ENCODE measurements at places on chromosomes 2 and 18.

- no peak for DNase-seq
These were observed 82.7 kb upstream of the SH3BP4 start for GRCh38 chr2:234869164-234869563.

GRCh38 chr18:74303936-74304335, 11.7 kb upstream of the C18orf63 start:
- DNase-seq, result no peak

DNA sequence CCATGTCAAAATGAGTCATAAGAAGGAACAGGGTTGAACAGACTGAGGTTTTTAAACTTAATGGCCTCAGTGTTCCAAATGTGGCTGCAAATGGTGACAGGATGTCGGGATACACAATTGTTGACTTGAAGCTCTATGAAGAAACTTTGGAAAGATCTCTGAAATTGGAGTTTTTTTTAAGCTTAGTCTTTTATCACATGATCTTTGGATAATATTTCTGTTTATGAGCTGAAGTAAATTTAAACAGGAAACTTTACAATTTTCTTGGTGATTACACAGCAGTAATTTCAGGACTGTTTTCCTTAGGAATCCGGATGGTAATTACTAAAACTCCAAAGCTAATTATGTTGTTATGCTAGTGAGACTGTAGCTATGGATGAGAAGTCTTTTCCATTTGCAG, 199.1 kb upstream of the NRXN1 start:
- no peak for DNase-seq

- DNase-seq, result no peak
These were observed 41.6 kb downstream of the PKDCC start for GRCh38 chr2:42089340-42089925.

GRCh38 chr2:61962095-61962984, 56.9 kb downstream of the COMMD1 start:
- no peak for DNase-seq

DNA sequence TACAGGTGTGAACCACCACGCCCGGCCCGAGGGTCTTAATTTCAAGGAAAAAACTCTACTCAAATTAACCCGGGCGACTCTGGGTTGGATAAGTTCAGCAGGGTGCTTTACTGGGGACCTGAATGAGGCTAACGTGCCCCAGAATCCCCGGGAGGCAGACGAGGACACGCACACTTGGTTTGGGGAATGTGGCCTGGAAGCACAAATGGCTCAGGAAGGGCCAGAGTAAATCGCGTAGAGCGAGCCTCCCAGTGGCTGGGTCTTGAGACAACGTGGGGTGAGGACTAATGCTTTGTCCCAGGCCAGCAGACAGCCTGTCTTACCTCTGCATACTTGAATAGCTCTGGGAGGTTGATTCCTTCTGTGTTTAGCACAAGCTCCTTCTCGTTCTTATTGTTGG, 75.8 kb downstream of the POLR1A start:
- no peak for DNase-seq

GRCh38 chr18:48486754-48487153, 52.1 kb upstream of the CTIF start:
- DNase-seq, result peak; percentile 81

- no peak for DNase-seq
These were observed 87.1 kb downstream of the MYOM1 start for GRCh38 chr18:3132700-3133099.

DNA sequence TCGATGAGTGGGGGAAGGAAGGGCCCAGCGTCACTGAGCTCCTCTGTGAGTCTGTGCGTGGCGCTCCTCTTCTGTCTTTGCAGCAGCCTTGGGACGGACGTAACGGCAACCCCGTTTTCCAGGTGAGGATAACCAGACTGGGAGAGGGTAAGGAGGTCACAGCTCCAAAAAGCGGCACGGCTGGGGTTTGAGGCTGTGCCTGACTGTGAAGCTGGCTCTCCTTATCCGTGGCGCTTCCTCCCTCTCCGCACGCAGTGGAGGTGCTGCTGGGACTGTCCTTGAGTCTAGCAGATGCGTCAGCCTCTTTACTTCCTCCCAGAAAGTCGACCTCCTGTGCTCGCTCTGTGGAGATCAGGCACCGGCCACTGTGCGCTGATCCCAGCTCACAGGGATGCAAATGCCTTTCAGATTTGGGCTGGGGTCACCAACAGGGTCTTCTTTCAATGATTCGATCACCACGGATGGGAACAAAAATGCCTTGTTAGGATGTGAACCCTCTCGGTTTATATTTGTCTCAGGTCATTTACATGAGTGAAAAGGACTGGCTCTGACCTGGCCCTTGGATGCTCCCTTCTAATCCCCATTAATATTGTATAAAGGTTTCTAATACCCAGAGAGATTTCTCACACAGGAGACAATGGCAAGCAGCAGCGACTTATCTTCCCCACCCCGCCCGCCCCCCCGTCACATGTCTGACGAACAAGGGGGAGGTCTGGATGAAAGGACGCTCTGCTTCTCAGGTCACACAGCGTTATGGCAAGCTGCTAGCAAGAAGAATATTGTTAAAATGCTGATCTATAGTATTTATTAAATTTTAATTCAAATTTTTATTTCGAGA, 30.1 kb upstream of the E2F6 start:
- DNase-seq, result no peak

DNA sequence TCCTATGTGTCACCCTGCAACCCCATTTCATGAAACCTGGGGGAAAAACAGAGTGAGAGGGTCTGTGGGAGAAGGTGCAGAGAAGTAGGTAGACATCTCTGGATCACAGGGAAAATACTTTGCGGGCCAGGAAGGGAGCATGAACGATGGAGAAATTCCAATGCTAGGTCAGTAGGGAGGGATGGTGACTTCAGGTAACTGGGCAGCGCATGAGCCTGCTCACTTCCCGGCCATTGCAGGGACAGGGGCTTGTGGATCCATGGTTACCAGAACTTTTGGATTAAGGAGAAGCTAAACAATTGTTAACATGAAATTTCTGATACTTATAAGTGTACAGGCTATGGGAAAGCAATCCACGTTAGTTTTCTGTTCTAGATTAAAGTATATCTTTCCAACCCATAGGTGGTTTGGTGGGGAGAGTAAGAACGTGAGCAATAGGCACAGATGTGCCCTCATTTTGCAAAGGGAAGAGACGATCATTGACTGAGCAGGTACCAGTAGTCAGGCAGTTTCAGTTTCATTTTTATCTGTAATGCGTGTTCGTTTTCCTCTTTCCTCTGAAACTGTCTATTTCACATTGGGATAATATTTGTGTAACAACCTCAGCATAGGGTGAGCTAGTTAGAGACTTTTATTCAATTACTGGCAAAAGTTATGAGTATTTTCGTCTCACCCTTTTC, 65.0 kb downstream of the NYAP2 start:
- no peak for DNase-seq

- DNase-seq, result no peak
These were observed 39.9 kb downstream of the ADD2 start for GRCh38 chr2:70728128-70728527.

DNA sequence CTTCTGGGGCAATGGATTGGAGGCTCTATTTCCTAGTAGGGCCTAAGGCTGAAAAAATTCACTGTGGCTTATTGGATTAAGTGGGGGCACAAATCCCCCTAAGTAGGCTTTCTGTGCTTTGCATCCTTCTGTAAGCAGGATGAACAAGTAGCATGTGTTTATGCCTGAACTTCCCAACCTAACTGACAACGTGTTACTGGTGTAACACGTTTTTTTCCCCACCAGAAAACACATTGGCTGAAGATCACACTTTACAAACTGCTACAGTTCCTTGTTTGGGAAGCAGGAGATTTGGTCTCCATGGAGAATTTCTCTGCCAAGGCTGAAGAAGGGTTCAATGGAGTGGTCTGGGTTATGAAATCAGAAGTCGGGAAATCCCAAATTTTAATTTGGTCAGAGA, 7.2 kb upstream of the ITGA6 start:
- DNase-seq, result no peak

GRCh38 chr18:59655676-59656075, 41.5 kb downstream of the CCBE1 start:
- no peak for DNase-seq

GRCh38 chr18:55001394-55002024, 42.2 kb upstream of the CCDC68 start:
- no peak for DNase-seq

GRCh38 chr2:121258051-121258450, 27.0 kb downstream of the TFCP2L1 start:
- DNase-seq, result no peak

DNA sequence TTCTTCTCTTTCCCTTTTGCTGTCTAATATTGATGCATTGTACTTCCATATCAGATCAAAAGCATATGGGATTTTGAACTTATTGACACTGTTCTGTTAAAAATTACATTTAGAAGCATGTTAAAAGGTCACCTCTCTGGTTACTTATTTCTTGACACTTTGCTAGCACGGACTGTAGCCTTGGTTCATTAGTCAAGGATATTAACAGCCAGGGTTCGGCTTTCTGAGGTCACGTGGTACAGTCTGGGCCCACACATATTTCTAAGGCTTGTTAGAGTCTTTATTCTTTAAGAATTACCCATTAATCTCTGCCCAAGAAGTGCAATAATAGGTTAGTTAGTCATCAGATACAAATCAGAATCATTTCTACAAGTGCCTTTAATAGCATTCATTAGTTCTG, 1035.8 kb upstream of the FANCL start:
- DNase-seq, result no peak

GRCh38 chr18:44232500-44232899, 448.2 kb upstream of the SETBP1 start:
- DNase-seq, result no peak

DNA sequence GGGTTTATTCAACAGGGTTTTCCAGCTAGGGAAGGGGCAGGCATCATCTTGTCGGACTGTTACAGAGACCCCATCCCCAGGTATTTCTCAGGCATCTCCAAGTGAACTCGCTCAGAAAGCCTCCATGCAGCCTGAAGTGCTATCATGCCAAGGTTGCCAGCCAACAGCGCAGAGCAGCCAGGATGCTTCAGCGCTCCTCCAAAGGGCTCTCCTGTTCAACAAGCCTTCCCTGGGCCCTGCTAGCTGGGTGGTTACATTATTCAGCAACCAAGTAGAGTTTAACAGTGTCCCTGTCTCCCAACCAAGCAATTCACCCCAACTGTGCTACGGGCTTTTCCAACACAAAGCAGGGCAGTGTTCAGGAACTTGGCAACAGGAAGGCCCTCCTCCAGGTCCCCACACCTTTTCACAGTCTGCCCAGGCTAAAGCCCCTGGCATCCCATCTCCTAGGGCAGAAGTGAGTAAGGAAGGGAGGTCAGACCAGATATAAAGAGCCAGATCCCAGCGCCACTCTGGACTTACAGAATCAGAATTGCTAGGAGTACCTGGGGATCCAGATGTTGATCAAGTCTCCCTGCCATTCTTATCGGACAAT, 52.9 kb downstream of the ZBTB7C start:
- DNase-seq, result no peak

- DNase-seq, result no peak
These were observed 13.9 kb upstream of the MLPH start for GRCh38 chr2:237472909-237473877.

DNA sequence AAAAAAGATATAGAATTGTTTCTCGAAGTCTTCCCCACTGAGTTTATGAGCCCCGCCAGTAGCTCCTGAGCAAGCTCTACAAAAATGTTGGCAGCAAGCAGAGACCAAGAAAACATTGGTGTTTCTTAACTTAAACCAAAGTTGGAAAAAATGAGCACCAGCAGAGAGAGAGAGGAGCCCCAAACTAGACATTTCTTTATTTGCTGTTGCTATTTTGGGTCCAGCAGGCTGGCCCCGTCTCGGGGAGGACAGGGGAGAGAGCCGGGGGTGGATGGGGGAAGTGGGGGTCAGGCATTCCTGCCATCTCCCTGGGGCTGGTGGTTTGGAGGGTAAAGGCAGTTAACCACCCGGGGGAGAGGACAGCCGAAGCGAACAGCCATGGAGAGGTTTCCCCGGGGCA, 113.0 kb downstream of the DYSF start:
- DNase-seq, result peak; percentile 68

- DNase-seq, result no peak
These were observed 230.7 kb downstream of the ZNF516 start for GRCh38 chr18:76264198-76264875.

GRCh38 chr2:70090706-70091334, 3.5 kb downstream of the PCBP1 start:
- DNase-seq, result no peak

- no peak for DNase-seq
These were observed 7.6 kb downstream of the AMER3 start for GRCh38 chr2:130762910-130763385.

DNA sequence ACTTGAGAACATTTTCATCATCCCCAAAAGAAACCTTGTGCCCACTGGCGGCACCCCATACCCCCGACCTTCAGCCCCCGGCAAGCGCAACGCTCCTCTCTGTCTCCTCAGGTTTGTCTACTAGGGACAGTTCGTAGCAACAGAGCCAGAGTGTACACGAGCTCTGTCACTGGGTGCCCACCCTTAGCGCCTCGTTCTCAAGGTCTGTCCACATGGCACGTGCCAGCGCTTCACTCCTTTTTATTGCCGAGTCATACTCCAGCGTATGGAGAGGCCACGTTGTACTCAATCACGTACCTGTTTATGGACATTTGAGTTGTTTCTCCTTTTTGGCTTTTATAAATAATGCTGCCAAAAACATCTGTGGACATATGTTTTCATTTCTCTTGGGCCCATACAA, 30.3 kb upstream of the GPC1 start:
- no peak for DNase-seq

- DNase-seq, result no peak
These were observed 23.3 kb upstream of the MAPRE3 start for GRCh38 chr2:26946841-26947784.

- no peak for DNase-seq
These were observed 163.3 kb upstream of the SIX3 start for GRCh38 chr2:44778221-44778654.

- no peak for DNase-seq
These were observed 321.6 kb upstream of the THUMPD2 start for GRCh38 chr2:40100676-40101075.

DNA sequence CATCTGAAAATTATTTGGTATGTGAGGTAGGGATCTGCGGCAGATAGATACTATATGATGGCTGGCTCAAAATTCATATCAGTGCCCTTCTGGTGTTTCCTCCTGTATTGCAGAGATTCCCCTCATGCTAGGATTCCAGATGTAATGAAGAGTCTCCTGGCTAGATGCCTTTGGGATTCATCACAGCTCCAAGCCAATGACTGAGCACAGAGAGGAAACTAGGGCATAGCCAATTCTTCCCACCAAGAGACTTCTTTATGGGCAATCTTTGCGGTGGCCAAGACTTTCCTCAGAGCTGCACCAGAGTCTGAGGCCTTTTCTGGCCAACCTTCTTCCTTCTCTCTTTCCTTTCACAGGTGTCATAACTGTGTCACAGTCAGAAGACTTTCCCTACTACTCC, 25.5 kb upstream of the CIB4 start:
- DNase-seq, result peak; percentile 25

DNA sequence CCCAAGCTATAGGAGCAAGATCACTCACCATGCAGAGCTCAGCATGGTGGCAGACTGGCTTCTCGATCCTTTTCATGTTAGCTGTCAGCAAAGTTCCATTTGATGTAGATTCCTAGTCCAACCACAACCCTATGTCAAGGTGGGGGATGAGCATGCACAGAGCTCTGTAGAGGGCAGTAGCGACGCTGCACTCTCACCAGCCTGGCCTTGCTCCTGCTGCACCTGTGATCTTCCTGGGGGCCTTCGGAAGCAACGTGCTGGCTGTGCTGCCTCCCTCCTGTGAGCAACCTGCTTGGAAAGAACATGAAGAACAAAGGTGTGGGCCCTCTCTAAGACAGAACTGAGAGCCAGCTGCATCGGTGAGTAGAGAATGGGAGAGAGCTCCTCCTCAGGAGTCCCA, 479.4 kb upstream of the MYT1L start:
- no peak for DNase-seq
